Natural killer cell (primary cell): ENCODE measurements at places on chromosomes 12 and 14. TPM values are rescaled to one million over a fixed set of nuclear protein-coding genes. Genes with fewer than 3 reads are reported as not detected.

The FAM186B gene
- total RNA-seq = 0.77 TPM

The PTCSC3 gene
- not detected for total RNA-seq

- peaks cover 58% of the 10 kb centered on the region for H3K36me3 ChIP-seq
- no peaks in the 10 kb centered on the region for H3K27me3 ChIP-seq
- H3K4me3 ChIP-seq = no peak overlapping the region
- H3K4me1 ChIP-seq = peaks cover 26% of the 10 kb centered on the region
These were observed 7.3 kb downstream of the STAT6 start for GRCh38 chr12:57103856-57104255.

The LRP1 gene
- 9.5 TPM for total RNA-seq

- H3K4me3 ChIP-seq = no peak overlapping the region
- no peaks in the 10 kb centered on the region for H3K36me3 ChIP-seq
- no peaks in the 10 kb centered on the region for H3K27me3 ChIP-seq
- H3K27ac ChIP-seq = no peak overlapping the region
- no peaks in the 10 kb centered on the region for H3K4me1 ChIP-seq
- DNase-seq = no peak
These were observed 77.7 kb downstream of the KCNK10 start for GRCh38 chr14:88245321-88245720.

- H3K36me3 ChIP-seq = peaks cover 4% of the 10 kb centered on the region
- no peak for DNase-seq
- no peak overlapping the region for H3K27ac ChIP-seq
- no peak overlapping the region for H3K4me3 ChIP-seq
- peaks cover 10% of the 10 kb centered on the region for H3K4me1 ChIP-seq
- H3K27me3 ChIP-seq = no peaks in the 10 kb centered on the region
These were observed 3.1 kb upstream of the MDM2 start for GRCh38 chr12:68804657-68805591.

GRCh38 chr14:94707494-94707893, 62.4 kb downstream of the GSC start:
- H3K4me1 ChIP-seq = no peaks in the 10 kb centered on the region
- H3K27ac ChIP-seq = no peak overlapping the region
- no peak for DNase-seq
- no peak overlapping the region for H3K4me3 ChIP-seq
- no peaks in the 10 kb centered on the region for H3K36me3 ChIP-seq
- no peaks in the 10 kb centered on the region for H3K27me3 ChIP-seq

The FOXM1 gene
- total RNA-seq = 1.8 TPM

The TGFB3 gene
- total RNA-seq = 10.6 TPM

DNA sequence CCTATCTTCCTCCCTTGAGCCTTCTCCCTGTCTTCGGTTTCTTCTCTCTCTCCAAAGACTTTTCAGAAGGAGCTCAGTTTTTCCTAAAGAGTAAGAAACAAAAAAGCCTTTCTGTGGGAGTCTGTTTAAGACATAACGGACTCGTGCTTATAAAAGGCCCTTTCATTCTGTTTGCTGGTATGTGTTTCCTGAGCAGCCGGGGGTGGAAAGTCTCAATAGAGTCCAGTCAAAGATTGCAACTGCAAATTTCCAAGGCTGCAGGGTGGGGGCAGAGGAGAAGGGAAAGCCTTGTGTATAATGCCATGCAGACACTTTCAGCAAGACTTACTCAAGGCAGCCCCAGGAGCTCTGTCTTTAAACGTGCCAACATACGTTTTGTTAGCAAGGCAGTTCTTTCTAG, 62.2 kb downstream of the GNG2 start:
- H3K27me3 ChIP-seq = no peaks in the 10 kb centered on the region
- H3K4me1 ChIP-seq = peaks cover 13% of the 10 kb centered on the region
- no peak overlapping the region for H3K4me3 ChIP-seq
- peaks cover 4% of the 10 kb centered on the region for H3K36me3 ChIP-seq
- DNase-seq = no peak

GRCh38 chr12:106280106-106280505, 22.4 kb upstream of the TCP11L2 start:
- H3K4me1 ChIP-seq = no peaks in the 10 kb centered on the region
- H3K27ac ChIP-seq = no peak overlapping the region
- no peaks in the 10 kb centered on the region for H3K36me3 ChIP-seq
- peaks cover 6% of the 10 kb centered on the region for H3K27me3 ChIP-seq

The SLC22A17 gene
- not detected for total RNA-seq

- H3K4me1 ChIP-seq = no peaks in the 10 kb centered on the region
- H3K36me3 ChIP-seq = no peaks in the 10 kb centered on the region
- H3K4me3 ChIP-seq = no peak overlapping the region
These were observed 166.7 kb downstream of the RAD51B start for GRCh38 chr14:67986131-67986841.

The HPD gene
- not detected for total RNA-seq
